Islet precursor cell (in vitro differentiated cells): ENCODE measurements at places on chromosomes 7 and 10.

GRCh38 chr10:104324221-104324686 is 14.0 kb downstream of the ITPRIP start:
- DNase-seq = no peak

GRCh38 chr7:140940898-140941297 is 16.2 kb upstream of the BRAF start:
- no peak for DNase-seq

- DNase-seq = no peak
Measured at GRCh38 chr7:2143981-2144595, 88.7 kb downstream of the MAD1L1 start.

- DNase-seq = no peak
Measured at GRCh38 chr7:151003572-151003971, 12.8 kb downstream of the NOS3 start.

GRCh38 chr7:129843978-129844840 is 108.6 kb downstream of the UBE2H start:
- no peak for DNase-seq

DNA sequence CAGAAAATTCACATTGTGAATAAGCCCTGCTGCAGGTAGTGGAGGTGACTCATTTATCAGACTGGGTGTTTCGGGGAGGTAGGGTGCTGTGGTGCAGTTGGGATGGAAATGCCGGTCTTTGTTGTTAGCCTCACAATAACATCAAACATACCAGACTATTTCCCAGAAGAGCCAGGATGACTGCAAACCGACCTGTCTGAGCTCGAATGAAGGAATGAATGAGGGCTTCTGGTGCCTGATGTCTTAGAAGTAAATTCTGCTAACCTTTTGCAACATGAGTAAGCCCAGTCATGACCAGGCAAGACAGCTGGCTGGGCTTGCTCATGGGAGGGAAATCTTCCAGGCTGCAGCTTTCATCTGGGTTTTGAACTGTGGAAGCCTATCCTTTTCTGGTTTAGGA is 2.4 kb upstream of the VDAC2 start:
- peak; percentile 80 for DNase-seq

- peak; percentile 60 for DNase-seq
Measured at GRCh38 chr10:133336577-133337369, at the start of gene CALY. Gene CALY, minus strand, starts transcription at chr10:133336896. Its CDS starts 7,907 bp downstream, at chr10:133328989.

- DNase-seq = no peak
Measured at GRCh38 chr10:89741126-89741762, 39.9 kb downstream of the KIF20B start.

- DNase-seq = peak; percentile 66
Measured at GRCh38 chr10:8069627-8070026, 15.1 kb downstream of the GATA3 start.

DNA sequence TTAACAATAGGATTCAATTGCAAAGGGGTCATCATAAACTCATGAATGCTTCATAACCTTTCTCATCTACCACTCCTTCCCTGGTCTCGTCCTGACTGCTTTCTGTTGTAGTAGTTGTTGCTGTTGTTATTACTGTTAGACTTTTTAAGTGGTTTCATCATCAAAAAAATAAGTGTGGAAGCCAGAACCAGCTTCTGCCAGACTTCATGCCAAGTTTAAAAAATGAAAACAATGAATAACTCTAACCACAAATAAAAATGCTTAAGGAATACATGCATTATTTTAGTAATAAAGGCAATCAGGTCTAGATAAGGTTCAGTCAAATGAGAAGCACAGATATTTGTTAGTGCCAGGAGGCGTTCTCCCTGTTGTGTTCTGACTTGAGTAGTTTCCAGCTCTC is 85.4 kb downstream of the PCLO start:
- no peak for DNase-seq

GRCh38 chr7:144001543-144001942 is 1.4 kb downstream of the OR6B1 start:
- DNase-seq = no peak

GRCh38 chr7:132300599-132301277 is 275.5 kb downstream of the PLXNA4 start:
- no peak for DNase-seq

- DNase-seq = no peak
Measured at GRCh38 chr10:80155696-80156215, 23.2 kb downstream of the PLAC9 start.

- no peak for DNase-seq
Measured at GRCh38 chr7:12757443-12757842, 70.0 kb downstream of the ARL4A start.

DNA sequence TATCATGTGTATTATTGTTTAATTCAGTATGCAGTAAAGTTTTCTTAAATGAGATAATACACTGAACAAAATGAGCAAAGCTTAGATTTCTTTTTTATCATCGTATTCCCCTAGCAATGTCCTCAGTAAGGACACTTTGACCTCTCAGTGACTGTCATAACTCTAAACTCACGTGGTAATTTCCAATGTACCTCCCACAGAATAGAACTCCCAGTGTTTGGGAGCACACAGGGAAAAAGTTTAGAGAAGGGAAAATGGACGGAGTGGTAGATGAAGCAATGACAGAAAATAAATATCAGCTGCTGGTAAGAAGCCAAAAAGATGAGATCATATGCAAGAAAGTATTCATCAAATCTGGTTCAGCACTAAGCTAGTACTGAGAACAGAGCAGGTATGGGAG is 758.6 kb upstream of the KCND2 start:
- DNase-seq = no peak

DNA sequence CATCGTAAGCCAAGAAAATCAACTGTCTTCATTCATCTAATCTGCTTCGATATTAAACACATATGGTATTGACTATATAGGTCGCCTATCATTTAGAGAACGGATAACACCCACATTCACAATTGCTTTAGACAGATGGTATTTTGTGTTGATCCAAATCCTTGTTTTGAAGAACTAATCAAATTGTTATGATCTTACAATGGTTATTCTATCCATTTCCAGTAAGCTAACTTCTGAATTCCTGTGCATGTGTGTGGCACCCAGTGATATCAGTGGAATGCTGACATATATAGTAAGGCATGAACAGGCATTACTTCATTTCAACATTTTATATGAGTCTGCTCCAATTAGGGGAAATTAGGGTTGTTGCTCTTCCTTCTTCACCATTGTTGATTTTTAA is 98.8 kb downstream of the SEMA3E start:
- no peak for DNase-seq

GRCh38 chr10:88409824-88410223 is 173.3 kb downstream of the RNLS start:
- DNase-seq = no peak

- peak; percentile 90 for DNase-seq
Measured at GRCh38 chr10:72254813-72255568, 18.7 kb upstream of the DDIT4 start.

GRCh38 chr7:84999450-84999849 is 187.4 kb downstream of the SEMA3D start:
- peak; percentile 57 for DNase-seq

DNA sequence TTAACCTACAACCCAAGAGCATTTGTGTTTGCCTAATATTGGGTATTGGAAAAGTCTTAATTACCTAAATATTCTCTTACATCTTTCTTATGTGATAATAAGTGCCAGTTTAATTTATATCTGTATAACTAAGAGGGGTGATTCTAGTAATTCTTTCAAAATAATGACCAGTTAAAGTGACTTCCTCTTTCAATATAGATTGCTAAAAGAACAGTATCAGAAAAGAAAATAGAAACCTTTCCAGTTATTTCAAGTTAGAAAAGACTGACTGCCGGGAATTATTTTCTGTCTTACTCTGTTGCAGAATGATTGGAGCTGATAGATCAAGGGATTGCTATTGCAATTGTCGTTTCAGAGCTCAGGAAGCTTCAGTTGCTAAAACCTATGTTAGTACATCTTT is 525.0 kb upstream of the SEMA3D start:
- no peak for DNase-seq

DNA sequence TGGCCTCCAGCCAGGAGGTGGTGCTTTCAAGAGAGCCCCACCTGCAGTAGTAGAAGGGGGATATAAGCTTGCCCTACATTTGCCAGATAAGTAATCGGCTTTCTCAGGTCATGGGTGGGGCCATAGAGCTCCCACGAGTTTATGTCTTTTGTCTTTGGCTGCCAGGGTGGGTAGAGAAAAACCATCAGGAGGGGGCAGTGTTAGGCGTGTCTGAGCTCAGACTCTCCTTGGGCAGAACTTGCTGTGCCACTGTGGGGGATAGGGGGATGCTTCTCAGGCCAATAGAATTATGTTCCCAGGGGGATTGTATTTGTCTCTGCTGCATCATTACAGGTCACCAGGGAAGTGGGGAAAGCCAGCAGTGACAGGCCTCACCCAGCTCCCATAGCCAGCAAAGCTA is 12.3 kb upstream of the MRPS33 start:
- DNase-seq = no peak

DNA sequence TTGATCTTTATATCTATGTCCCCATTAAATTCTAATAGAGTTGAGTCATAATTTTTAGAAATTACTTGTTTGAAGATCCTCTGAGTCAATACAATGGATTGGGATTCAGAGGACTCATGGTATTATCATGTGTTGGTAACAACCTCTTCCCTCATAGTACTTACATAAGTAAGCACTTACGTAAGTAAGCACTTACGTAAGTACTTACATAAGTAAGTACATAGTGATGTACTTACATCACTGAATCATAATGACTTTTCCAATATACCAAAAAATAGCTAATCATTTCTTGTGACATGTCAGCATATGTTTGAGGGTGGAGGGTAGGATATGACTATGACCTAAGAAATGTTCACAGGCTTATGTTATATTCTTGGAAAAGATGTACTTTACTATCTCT is 740.5 kb downstream of the SORCS1 start:
- DNase-seq = no peak

DNA sequence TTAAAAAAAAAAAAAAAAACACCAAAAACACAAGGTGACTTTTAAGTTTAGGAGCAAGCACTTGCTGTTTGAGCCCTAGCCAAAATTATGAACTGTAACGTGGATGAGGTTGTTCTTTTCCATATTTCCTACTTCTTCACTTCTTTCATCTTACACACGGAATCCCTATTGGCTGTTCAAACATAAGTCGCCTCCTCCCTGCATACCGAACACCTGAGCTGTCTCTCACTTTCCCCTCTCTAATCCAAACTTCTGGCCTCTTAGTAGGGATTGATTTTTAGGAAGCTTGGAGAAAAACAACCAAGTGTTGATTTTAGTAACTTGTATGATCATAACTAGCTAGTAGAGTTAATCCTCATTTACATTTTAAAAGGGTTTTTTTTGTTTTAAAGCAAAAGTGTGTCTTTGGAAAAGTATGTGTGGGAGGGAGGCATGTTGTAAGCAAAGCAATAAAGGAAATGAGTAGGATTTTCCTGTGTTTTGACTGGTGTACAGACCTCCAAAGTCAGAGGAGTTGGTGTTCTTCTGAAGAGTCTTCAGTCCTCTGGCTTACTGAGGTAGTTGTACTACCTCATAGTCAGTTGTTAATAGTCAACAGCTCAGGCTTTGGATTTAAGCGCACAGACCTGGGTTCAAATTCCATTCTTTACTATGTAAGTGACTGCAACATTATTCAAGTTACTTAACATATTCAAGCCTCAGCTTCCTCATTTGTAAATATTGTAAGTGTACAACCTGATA is 39.3 kb downstream of the RABGEF1 start:
- DNase-seq = no peak

GRCh38 chr10:11145495-11145855 is 127.8 kb downstream of the CELF2 start:
- no peak for DNase-seq

- DNase-seq = no peak
Measured at GRCh38 chr10:132452216-132452650, 55.2 kb downstream of the PWWP2B start.

DNA sequence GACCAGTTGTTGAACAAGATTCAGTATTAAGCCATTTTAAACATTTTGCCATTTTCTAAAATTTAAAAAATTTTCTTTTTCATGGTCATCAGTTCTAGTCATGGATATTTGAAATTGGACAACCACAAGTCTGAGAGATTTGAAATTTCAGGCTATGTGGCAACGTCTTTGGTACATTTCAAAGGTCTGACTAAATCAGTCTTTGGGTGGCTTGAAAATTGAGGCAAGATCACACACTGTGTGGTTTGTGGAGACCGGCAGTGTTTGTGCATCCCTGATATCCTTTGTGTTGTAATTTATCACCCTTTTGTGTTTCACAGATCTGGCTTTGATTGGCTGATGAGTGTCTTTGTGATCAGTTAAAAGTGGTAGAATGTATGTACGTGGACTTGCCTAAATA is 35.7 kb downstream of the CCAR1 start:
- DNase-seq = no peak

GRCh38 chr7:132472463-132473120 is 103.7 kb downstream of the PLXNA4 start:
- peak; percentile 98 for DNase-seq

DNA sequence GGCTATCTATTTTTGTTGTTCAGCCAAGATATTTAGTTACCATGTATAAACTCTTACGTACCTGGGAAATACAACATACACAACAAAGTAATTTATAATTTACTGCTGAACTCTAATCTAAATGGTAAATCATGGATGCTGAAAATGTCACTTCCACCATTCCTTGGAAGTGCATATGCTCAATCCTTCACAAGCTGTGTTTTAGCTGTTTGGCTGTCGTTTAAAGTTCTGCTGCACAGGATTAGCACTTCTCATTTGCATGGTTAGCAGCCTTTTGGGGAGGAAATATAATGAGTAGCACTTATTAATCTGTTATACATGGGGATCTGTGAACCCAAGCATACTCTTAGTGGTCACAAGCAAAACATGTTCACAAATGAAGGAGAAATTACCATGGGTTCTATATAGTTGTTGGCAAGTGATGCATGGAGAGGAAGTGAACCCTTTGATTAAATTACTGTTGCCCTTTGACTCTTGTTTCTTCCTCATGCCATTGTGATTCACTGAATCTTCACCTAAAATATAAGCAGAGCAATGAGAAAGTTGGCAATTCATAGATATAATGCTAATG is 18.5 kb downstream of the PIK3CG start:
- no peak for DNase-seq

DNA sequence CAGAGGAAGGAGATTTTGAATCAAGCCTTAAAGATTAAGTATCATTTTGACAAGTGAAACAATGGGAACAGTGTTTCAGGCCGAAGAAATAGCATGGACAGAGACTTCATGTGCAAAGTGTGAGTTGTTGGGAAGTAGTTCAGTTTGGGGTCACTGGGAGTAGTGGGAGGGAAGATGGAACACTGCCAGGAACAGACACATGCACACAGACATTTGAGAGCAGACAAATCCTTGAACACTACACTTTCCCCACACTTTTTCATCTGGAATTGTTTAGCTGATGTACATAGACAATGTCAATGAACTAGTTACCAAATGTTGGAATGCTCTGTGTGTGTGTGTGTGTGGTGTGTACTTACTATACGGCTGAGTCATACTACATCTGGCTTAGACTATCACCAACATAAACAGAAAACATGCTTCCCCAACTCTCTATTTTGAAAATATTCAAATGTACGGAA is 52.4 kb upstream of the LRRC17 start:
- DNase-seq = no peak
